Caco-2 (cell line): ENCODE measurements at places on chromosomes 2 and 18. TPM values are rescaled to one million over a fixed set of nuclear protein-coding genes. Genes with fewer than 3 reads are reported as not detected.

MC2R gene
- total RNA-seq: not detected in 2 replicates

DNA sequence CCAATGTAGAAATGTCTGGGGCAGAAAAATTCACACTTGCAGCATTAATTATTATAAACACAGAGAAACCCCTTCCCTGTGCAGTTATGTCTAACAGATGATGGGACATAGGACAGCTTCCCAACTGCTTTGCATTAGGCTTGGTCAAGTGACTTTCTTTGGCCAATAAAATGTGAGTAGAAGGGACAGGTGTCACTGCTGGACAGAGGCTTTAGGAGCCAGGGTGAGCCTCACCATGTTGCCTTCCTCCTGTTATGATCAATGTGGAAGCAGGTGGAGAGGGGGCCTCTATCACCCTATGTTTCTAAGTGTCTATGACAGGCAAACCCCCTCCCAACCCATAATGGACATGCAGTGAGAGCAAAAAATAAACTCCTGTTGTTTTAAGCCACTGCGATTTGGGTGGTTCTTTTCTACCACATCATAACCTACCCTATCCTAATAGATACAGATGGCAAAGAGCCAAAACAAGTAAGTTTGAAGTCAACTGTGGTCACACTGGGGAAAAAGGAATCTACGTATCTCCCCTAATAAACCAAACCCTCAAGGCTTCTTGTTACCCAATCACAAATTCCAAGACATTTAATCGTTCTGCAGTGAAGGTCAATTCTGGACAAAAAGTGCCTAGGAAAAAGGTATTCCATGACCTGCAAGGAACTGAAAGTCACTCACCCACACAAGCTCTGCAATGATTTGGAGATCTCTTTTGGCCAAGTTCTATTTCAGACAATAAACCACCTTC lies 28.6 kb upstream of the POU3F3 start:
- H3K4me1 ChIP-seq: no peaks in the 10 kb centered on the region
- DNase-seq: no peak
- no peak overlapping the region for H3K27ac ChIP-seq
- no peaks in the 10 kb centered on the region for H3K27me3 ChIP-seq
- no peaks in the 10 kb centered on the region for H3K36me3 ChIP-seq

DNA sequence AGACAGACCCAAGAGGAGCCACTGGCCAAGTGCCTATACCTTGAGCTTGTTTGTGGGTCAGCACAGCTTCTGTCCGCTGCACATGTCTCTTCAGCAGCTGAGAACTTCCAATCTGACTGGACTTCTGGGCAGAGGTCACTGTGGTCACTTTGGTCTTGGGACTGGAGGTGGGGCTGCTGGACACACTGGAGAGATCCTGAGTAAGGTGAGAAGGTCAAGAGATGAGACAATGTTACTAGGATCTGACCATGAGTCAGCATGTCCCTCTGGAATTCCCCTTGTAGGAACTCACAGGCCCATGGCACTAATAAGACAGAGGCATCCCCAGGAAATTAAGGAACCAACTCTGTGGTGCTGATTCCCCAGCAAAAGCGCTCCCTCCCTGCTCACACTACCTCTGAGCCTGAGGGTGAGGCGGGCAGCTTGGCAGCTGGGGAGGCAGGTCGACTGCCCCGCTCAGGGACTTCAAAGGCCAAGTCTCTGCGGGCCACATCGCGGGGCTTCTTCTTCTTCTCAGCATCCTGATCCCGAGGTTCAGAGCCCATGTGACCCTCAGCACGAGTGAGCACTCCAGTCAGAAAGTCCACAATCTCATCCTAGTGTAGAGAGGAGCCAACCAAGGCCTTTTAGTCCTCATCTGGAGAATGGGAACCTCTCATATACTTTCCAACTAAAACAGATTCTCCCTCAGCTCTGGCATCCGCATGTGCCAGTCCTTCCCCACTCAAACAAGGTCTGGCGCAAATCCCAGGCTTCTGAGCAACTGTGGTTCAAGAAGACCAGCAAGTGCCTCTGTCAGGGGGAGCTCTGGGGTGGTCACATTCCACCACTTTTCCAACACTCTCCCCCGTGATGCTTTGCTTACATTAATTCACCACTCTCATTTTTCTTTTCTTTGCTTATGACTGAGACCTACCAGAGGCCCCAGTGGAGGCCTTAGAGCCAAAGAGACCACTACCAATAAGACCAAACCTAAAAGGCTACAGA lies 29.4 kb downstream of the KANSL3 start:
- H3K27ac ChIP-seq: no peak overlapping the region
- no peaks in the 10 kb centered on the region for H3K27me3 ChIP-seq
- H3K4me3 ChIP-seq: no peak overlapping the region
- H3K36me3 ChIP-seq: peaks cover 7% of the 10 kb centered on the region
- no peak for DNase-seq
- H3K4me1 ChIP-seq: no peaks in the 10 kb centered on the region

DNA sequence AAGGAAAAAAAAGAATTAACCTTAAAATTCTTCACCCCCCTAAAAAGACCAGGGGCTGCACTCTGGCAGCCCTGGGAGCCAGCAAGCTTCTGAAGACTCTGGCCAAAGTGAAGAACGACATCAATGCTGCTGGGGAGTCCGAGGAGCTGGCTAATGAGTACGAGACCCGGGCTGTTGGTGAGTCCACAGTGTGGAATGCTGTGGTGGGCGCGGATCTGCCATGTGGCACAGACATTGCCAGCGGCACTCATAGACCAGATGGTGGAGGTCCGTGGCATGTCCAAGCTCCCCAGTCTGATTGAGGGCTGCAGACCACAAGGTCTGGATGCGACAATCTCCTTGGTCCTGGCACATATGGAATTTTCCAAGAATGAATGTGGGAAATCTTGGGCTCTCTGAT lies 47.4 kb downstream of the TRPM8 start:
- H3K27me3 ChIP-seq: no peaks in the 10 kb centered on the region
- no peak overlapping the region for H3K4me3 ChIP-seq
- H3K4me1 ChIP-seq: no peaks in the 10 kb centered on the region
- no peak for DNase-seq
- no peak overlapping the region for H3K27ac ChIP-seq

- H3K27ac ChIP-seq: no peak overlapping the region
- no peak for DNase-seq
- no peaks in the 10 kb centered on the region for H3K36me3 ChIP-seq
- peaks cover 10% of the 10 kb centered on the region for H3K4me1 ChIP-seq
Measured at GRCh38 chr2:233413046-233413445, 58.8 kb downstream of the DGKD start.

- no peak overlapping the region for H3K4me3 ChIP-seq
- no peak overlapping the region for H3K27ac ChIP-seq
- no peaks in the 10 kb centered on the region for H3K27me3 ChIP-seq
- H3K4me1 ChIP-seq: peaks cover 6% of the 10 kb centered on the region; the same call in 1 of the 2 replicates
Measured at GRCh38 chr2:19944205-19944845, 42.5 kb upstream of the TTC32 start.

ZNF521 gene
- 0.09 TPM in 1 of 2 replicates, not detected in the other for total RNA-seq

UGT1A7 gene
- total RNA-seq: 0.18 and 0.63 TPM in 2 replicates

DNA sequence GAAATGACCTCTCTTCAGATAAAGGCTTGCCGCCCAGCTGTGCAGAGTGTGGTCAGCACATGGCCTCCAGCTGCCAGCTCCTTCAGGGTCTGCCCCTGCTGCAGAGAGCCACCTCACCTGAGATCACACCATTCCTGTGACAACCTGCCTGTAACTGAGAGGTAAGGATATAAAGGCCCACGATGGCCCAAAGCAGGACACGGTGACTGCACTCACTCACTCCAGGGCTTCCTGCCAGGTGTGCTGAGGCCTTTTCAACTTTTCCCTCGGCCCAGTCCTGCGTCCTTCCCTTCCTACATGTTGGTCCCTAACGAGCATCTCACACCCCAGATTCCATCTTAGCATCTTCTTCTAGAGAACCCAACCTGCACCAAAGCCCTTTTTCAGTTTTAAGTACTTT lies 36.2 kb downstream of the ANKRD44 start:
- H3K4me3 ChIP-seq: no peak overlapping the region
- H3K36me3 ChIP-seq: no peaks in the 10 kb centered on the region
- no peaks in the 10 kb centered on the region for H3K27me3 ChIP-seq
- DNase-seq: no peak
- H3K27ac ChIP-seq: no peak overlapping the region
- no peaks in the 10 kb centered on the region for H3K4me1 ChIP-seq

DNA sequence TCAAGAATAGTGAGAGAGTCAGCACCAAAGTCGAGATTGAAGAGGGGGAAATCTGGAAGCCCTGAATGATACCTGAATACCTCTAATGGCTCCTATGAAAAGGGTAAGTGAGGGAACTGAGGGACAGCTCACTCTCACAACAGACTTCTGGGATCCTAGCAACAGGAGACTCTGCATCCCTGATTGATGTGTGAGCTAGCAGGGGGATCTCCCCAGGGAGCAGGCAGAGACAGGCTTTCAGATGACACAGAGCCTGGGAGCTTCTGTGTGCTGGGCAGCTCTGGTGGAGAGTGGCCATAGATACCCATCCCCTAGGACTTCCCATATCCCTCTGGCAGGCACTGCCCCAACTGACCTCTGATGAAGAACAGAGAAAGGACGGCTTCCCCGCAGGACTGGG lies 206.2 kb downstream of the EXOC6B start:
- H3K4me1 ChIP-seq: no peaks in the 10 kb centered on the region
- H3K27me3 ChIP-seq: no peaks in the 10 kb centered on the region
- H3K4me3 ChIP-seq: no peak overlapping the region
- no peak overlapping the region for H3K27ac ChIP-seq
- DNase-seq: no peak
- no peaks in the 10 kb centered on the region for H3K36me3 ChIP-seq

GRCh38 chr2:59204040-59204439 lies 962.9 kb upstream of the FANCL start:
- no peak overlapping the region for H3K27ac ChIP-seq
- no peak for DNase-seq
- H3K36me3 ChIP-seq: no peaks in the 10 kb centered on the region
- H3K27me3 ChIP-seq: no peaks in the 10 kb centered on the region
- no peaks in the 10 kb centered on the region for H3K4me1 ChIP-seq
- H3K4me3 ChIP-seq: no peak overlapping the region

OTOS gene
- total RNA-seq: not detected in 2 replicates

GRCh38 chr2:85302121-85302520 lies 25.7 kb downstream of the TGOLN2 start:
- H3K27me3 ChIP-seq: no peaks in the 10 kb centered on the region
- peaks cover 6% of the 10 kb centered on the region for H3K4me1 ChIP-seq
- H3K4me3 ChIP-seq: no peak overlapping the region
- no peak for DNase-seq
- H3K27ac ChIP-seq: no peak overlapping the region

DNA sequence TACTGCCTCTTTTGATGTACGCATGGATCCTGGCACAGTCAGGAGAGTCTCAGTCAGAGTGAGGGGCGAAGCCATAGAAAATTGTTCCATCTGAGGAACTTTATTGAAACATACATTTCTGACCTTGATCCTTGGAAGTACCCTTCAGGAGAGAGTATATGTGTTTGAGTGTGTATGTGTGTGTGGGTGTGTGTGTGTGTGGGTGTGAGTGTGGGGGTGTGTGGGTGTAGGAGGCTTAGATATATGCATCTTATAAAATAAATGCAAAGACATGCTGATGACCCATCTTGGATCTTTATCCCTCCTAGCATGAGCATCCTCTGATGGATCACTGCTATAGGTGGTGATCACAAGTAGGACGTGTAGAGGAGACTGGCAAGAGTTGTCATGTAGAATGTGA lies 93.5 kb downstream of the SETBP1 start:
- peaks cover 24% of the 10 kb centered on the region; the same call in 1 of the 2 replicates for H3K4me1 ChIP-seq
- no peak for DNase-seq
- no peaks in the 10 kb centered on the region for H3K27me3 ChIP-seq

DNA sequence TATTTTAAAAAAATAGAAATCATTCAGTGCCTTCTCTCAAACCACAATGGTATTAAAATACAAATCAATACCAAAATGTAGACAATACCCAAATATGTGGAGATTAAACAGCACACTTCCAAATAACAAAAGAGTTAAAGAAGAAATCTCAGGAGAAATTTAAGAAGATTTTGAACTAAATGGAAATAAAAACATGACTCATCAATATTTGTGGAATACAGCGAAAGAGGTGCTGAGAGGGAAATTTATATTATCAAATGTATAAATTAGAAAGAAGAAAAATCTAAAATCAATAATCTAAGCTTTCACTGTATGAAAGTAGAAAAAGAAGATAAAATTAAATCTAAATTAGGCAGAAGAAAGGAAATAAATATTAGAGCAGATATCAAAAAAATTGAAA lies 233.1 kb downstream of the RPIA start:
- H3K36me3 ChIP-seq: no peaks in the 10 kb centered on the region
- H3K4me1 ChIP-seq: no peaks in the 10 kb centered on the region
- no peak overlapping the region for H3K4me3 ChIP-seq
- no peak for DNase-seq
- H3K27ac ChIP-seq: no peak overlapping the region

GRCh38 chr2:118665784-118666529 lies 181.5 kb downstream of the EN1 start:
- no peaks in the 10 kb centered on the region for H3K36me3 ChIP-seq
- peaks cover 1% of the 10 kb centered on the region; the same call in 1 of the 2 replicates for H3K27me3 ChIP-seq
- no peak overlapping the region for H3K4me3 ChIP-seq
- no peak overlapping the region for H3K27ac ChIP-seq

GRCh38 chr2:138218397-138218796 lies 254.1 kb downstream of the HNMT start:
- no peak overlapping the region for H3K27ac ChIP-seq
- no peaks in the 10 kb centered on the region for H3K27me3 ChIP-seq
- no peaks in the 10 kb centered on the region for H3K4me1 ChIP-seq
- no peaks in the 10 kb centered on the region for H3K36me3 ChIP-seq
- no peak overlapping the region for H3K4me3 ChIP-seq
- DNase-seq: no peak

GRCh38 chr18:60060578-60060977 lies 160.8 kb downstream of the PMAIP1 start:
- no peak overlapping the region for H3K4me3 ChIP-seq
- no peaks in the 10 kb centered on the region for H3K27me3 ChIP-seq
- no peaks in the 10 kb centered on the region for H3K36me3 ChIP-seq
- H3K27ac ChIP-seq: no peak overlapping the region

DNA sequence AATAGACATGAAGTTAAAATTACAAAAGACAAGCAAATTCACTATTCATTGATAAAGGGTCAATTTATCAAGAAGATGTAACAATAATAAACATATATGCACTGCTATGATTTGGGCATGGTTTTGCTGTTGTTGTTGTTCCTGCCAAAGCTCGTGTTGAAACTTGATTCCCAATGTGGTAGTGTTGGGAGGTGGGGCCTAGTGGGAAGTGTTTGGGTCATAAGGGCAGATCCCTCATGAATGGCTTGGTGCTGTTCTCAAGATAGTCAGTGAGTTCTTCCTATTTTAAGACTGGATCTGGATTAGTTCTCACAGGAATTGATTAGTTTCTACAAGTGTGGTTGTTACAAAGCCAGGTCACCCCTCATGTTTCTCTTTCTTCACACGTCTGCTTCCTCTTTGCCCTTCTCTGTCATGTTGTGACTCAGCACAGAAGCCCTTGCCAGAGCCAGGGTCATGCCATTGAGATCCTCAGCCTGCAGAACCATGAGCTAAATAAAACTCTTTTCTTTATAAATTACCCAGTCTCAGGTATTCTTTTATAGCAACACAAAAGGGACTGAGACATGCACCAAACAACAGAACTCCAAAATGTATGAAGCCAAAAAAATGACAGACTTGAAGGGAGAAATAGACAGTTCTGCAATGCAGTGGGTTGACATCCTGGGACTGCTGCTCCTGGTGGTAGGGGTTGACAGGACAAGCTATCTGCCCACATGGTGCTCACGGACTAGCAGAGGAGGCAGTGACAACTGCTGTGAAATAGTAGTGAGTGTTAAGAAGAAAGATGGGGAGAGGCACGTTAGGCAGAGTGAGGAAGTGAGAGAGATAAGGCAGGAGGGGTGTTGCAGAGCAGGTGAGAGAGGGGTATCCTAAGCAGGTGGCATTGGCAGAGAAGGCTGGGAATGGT lies 18.6 kb upstream of the SKA1 start:
- DNase-seq: no peak
- H3K27ac ChIP-seq: no peak overlapping the region
- H3K27me3 ChIP-seq: no peaks in the 10 kb centered on the region
- H3K4me3 ChIP-seq: no peak overlapping the region
